ENCODE measurements at places on chromosomes 3 and 15. TPM values are rescaled to one million over a fixed set of nuclear protein-coding genes. Genes with fewer than 3 reads are reported as not detected.
A peak's percentile ranks its signal among the peaks of the same experiment; 100 is the strongest.

DNA sequence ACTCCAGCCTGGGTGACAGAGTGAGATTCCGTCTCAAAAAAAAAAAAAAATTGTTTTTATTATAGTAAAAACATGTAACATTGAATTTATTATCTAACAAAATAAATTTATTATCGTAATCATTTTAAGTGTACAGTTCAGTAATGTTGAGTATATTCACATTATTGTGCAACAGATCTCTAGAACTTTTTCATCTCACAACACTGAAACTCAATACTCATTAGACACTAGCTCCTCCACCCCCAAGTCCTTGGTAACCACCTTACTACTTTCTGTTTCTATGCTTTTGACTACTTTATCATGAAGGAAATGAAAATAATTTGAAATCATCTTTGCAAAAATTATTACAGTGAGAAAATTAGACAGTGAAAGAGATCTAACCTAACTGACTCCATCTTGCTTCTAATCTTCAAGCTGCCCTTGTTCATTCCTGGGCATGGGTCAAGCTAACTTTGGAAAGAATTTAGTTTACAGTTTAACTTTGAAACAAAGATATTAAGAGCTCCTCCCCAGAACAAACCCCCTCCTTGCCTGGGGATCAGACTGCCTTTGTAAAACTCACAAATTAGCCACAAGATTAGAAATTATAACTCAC lies 15.0 kb upstream of the FYCO1 start:
- H3K27me3 ChIP-seq = no peaks in the 10 kb centered on the region
- no peak overlapping the region for H3K27ac ChIP-seq
- H3K36me3 ChIP-seq = no peaks in the 10 kb centered on the region
- DNase-seq = no peak

The ACY1 gene
- total RNA-seq = 40.0 TPM

- H3K4me1 ChIP-seq = no peaks in the 10 kb centered on the region
- H3K36me3 ChIP-seq = no peaks in the 10 kb centered on the region
- no peak overlapping the region for H3K4me3 ChIP-seq
Measured at GRCh38 chr3:151673974-151674373, 59.8 kb upstream of the AADACL2 start.

- H3K36me3 ChIP-seq = no peaks in the 10 kb centered on the region
- no peaks in the 10 kb centered on the region for H3K27me3 ChIP-seq
- DNase-seq = no peak
- H3K27ac ChIP-seq = no peak overlapping the region
- H3K4me3 ChIP-seq = no peak overlapping the region
Measured at GRCh38 chr15:56086566-56086965, 93.2 kb upstream of the NEDD4 start.

DNA sequence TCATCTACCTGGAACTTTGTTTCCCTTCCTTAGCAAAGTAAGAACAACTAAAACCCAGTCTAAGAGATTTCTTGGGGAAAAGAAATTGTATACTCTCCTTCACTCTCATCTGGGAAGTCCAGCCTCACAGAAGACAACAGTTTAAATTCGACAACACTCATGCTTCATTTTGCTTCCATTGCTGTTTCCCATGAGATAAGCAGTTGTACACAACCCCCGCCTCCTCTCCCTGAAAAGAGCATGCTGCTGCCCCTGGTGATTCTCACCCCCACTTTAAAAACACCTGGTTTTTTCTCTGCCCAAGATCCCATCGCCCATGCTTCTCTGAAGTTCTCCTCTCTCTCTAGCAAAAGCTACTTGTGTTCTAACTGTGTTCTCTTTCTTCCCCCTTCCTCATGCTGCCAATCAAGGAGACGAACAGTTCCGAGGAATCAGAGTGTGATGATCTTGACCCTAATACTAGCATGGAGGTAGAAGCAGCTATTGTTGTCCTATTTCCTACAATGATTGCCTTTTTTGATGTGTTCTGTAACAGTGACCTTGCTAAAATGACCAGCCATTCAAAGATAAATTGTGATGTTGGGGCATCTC lies 51.1 kb upstream of the UMPS start:
- no peak overlapping the region for H3K27ac ChIP-seq
- no peak overlapping the region for H3K4me3 ChIP-seq
- no peaks in the 10 kb centered on the region for H3K27me3 ChIP-seq
- no peaks in the 10 kb centered on the region for H3K4me1 ChIP-seq
- DNase-seq = no peak

DNA sequence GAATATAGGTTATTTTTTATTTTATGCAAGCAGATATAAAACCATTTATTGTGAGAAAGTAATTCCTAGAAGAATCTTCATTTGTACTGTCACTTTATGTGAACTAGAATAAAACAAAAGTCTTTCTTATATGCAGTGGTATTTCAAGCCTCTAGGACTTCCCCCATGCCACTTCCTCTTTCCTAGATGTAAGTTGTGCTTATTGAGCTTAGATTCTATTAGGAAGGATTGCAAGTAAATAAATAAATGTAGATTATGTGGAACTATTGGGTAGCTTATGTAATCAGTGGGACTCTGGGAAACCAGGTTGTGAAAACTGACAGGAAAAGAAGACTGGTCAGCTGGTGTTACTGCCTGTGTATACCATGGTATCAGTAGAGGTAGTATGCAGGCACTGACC lies 169.7 kb downstream of the RSRC1 start:
- no peak for DNase-seq
- no peak overlapping the region for H3K4me3 ChIP-seq
- no peaks in the 10 kb centered on the region for H3K27me3 ChIP-seq
- H3K4me1 ChIP-seq = no peaks in the 10 kb centered on the region

The TMEM212 gene
- 1.3 TPM for total RNA-seq

GRCh38 chr3:129665024-129665768 lies 58.7 kb upstream of the PLXND1 start:
- no peak overlapping the region for H3K4me3 ChIP-seq
- peak overlapping the region; percentile 86 for H3K27ac ChIP-seq
- H3K27me3 ChIP-seq = no peaks in the 10 kb centered on the region
- DNase-seq = no peak
- H3K4me1 ChIP-seq = no peaks in the 10 kb centered on the region
- no peaks in the 10 kb centered on the region for H3K36me3 ChIP-seq

DNA sequence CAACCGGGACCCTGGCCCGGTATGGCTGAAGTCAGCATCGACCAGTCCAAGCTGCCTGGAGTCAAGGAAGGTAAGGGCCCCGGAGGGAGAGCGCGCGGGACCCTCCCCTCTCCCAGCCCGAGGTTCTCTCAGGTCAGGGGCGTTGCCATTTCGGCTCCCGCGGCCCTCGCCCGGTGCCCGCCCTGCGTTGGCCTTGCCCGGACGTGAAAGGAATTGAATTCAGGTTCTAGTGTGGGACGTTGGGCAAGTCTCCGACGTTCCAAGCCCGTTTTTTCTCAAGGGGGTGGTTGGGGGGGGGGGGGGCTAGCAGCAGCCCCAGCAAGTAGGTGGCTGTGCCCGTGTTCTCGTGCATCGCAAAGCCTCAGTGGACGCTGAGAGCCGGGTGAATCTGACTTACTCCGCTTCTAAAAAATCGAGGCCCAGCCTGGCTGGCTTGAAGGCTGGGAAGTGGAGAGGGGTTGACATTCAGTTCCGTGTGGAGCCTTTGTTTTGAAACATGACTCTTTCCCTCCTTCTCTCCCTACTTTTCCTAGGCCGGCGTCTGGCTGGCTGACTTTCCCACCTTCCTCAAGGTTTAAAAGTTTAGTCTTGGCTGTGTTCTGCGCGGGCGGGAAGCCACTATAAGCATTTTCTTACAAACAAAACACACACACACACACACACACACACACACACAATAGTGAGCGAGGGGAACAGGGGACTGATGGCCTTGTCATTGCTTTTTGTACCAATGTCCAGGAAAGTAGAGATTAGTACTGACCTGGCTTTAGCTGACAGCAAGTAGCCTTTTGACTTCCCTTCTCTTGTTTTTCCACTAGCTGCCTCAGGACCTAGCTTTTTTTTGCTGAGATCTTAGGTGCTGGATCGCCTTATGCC lies at the start of gene UTS2B:
TSS of gene UTS2B (minus strand) at position 873 of the 876 bp plus-strand sequence. CDS start 48,337 bp downstream, outside the sequence.
- no peaks in the 10 kb centered on the region for H3K27me3 ChIP-seq
- H3K4me1 ChIP-seq = no peaks in the 10 kb centered on the region
- H3K27ac ChIP-seq = peak within 1 kb of the TSS; percentile 96
- H3K36me3 ChIP-seq = no peaks in the 10 kb centered on the region
- DNase-seq = peak; percentile 58

The AADACL2 gene
- total RNA-seq = not detected

The CCR3 gene
- not detected for total RNA-seq

DNA sequence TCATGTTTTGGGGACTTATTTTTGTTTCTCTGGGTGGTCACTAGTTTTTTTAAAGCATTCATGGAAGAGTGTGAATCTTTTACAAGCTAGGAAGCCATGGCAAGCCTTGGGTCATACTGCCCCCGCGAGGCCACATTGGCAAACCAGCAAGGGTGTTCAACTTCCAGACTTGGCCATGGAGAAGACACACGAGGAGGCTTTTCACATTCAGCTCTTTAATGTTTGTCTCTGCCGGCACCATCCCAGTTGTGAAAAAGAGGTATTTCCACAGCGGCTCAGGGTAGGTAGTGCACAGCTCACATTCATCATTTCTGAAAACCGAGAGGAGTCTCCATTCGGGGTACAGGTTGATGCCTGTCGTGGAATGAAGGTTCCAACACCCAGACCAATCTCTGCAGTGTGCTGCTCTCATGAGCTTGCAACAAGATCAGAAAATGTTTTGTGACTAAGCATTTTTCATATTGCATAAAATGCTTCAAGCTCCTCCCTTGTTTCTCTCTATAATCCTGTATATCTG lies 7.7 kb downstream of the CCR5 start:
- no peaks in the 10 kb centered on the region for H3K27me3 ChIP-seq
- no peak overlapping the region for H3K27ac ChIP-seq
- no peaks in the 10 kb centered on the region for H3K4me1 ChIP-seq
- no peaks in the 10 kb centered on the region for H3K36me3 ChIP-seq
- H3K4me3 ChIP-seq = no peak overlapping the region
- DNase-seq = no peak

The DPH3 gene
- 21.0 TPM for total RNA-seq

GRCh38 chr15:64279131-64279530 lies 76.8 kb downstream of the CSNK1G1 start:
- no peak overlapping the region for H3K4me3 ChIP-seq
- no peak for DNase-seq
- H3K4me1 ChIP-seq = no peaks in the 10 kb centered on the region
- H3K36me3 ChIP-seq = no peaks in the 10 kb centered on the region

GRCh38 chr3:46076606-46077005 lies 49.3 kb upstream of the XCR1 start:
- H3K27me3 ChIP-seq = no peaks in the 10 kb centered on the region
- DNase-seq = no peak
- H3K4me3 ChIP-seq = no peak overlapping the region
- no peaks in the 10 kb centered on the region for H3K36me3 ChIP-seq
- H3K4me1 ChIP-seq = peaks cover 3% of the 10 kb centered on the region
- H3K27ac ChIP-seq = no peak overlapping the region

The OIP5 gene
- 0.44 TPM for total RNA-seq

The LYZL4 gene
- not detected for total RNA-seq

GRCh38 chr15:80093854-80094418 lies 34.5 kb downstream of the ZFAND6 start:
- H3K27me3 ChIP-seq = no peaks in the 10 kb centered on the region
- DNase-seq = no peak
- H3K4me1 ChIP-seq = no peaks in the 10 kb centered on the region

DNA sequence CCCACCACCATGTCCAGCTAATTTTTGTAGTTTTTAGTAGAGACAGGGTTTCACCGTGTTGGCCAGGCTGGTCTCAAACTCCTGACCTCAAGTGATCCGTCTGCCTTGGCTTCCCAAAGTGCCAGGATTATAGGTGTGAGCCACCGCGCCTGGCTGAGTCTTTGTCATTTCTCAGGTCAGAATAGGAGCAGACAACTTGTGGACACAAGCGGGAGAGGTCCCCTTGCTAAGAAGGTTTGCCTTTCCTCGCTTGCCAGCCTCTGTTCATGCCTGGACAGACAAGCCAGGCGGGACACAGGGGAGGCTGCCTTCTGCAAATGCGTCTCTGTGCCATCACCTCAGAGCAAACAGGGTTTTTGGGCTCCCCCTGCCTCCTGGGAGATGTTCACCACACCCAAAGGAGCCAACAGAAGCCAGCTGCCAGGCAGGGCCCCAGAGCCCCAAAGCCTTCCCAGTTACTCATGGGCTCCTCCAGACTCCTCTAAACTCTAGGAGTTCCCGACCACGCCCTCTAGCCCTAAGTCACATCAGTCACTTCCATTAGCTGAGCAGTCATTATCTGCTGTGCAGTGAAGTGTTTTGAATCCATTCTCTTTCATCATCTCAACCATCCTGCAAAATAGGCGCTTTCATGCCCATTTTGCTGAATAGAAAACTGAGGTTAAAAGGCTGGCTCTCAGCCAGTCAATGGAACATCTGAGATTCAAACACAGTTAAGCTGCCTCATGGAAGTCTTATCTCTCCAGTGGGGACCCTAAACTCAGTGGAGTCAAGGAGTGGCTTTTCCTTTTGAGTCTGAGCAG lies 245.0 kb downstream of the UACA start:
- no peak for DNase-seq
- no peaks in the 10 kb centered on the region for H3K27me3 ChIP-seq
- H3K4me1 ChIP-seq = no peaks in the 10 kb centered on the region
- H3K4me3 ChIP-seq = no peak overlapping the region
- H3K36me3 ChIP-seq = no peaks in the 10 kb centered on the region

DNA sequence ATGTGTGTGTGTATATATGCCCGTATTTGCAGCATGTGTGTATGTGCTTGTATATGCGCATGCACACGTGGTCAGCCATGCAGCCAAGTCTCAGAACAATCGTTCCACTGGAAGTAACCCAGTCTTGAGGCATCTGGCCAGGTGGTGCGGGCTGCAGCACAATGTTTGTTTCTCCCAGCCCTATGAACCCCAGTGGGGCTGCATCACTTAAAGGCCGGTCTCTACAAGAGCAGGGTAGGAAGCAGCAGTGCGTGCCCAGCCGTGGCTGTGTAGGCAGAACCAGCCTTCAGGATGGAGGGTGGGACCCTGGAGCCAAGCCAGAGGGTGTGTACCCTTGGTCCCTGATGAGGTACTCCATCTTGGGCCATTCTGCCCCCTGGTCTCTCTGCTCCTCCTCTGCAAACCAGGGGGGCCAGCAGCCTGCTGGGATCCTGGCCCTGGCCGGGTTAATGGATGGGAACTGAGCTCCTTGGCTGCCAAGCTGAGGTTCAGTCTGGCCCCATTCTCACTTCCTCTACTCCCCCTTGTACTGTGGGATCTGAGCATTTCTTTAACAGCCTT lies 11.8 kb downstream of the KLF13 start:
- H3K36me3 ChIP-seq = no peaks in the 10 kb centered on the region
- no peaks in the 10 kb centered on the region for H3K27me3 ChIP-seq
- DNase-seq = peak; percentile 49
- H3K27ac ChIP-seq = peak overlapping the region; percentile 93

The GOLGA6A gene
- total RNA-seq = not detected

GRCh38 chr15:59618406-59618805 lies 6.8 kb downstream of the GCNT3 start:
- H3K36me3 ChIP-seq = no peaks in the 10 kb centered on the region
- H3K27ac ChIP-seq = no peak overlapping the region
- DNase-seq = no peak
- no peaks in the 10 kb centered on the region for H3K27me3 ChIP-seq
- H3K4me1 ChIP-seq = no peaks in the 10 kb centered on the region

- DNase-seq = no peak
- no peaks in the 10 kb centered on the region for H3K4me1 ChIP-seq
- H3K4me3 ChIP-seq = no peak overlapping the region
- no peaks in the 10 kb centered on the region for H3K27me3 ChIP-seq
Measured at GRCh38 chr3:43442872-43443395, 156.6 kb downstream of the SNRK start.

The C3orf49 gene
- not detected for total RNA-seq

GRCh38 chr3:42660131-42660715 lies 6.7 kb downstream of the ZBTB47 start:
- H3K36me3 ChIP-seq = no peaks in the 10 kb centered on the region
- peaks cover 3% of the 10 kb centered on the region for H3K4me1 ChIP-seq
- H3K27ac ChIP-seq = peak overlapping the region; percentile 13
- no peaks in the 10 kb centered on the region for H3K27me3 ChIP-seq
